ENCODE measurements at places on chromosomes 4 and X.

DNA sequence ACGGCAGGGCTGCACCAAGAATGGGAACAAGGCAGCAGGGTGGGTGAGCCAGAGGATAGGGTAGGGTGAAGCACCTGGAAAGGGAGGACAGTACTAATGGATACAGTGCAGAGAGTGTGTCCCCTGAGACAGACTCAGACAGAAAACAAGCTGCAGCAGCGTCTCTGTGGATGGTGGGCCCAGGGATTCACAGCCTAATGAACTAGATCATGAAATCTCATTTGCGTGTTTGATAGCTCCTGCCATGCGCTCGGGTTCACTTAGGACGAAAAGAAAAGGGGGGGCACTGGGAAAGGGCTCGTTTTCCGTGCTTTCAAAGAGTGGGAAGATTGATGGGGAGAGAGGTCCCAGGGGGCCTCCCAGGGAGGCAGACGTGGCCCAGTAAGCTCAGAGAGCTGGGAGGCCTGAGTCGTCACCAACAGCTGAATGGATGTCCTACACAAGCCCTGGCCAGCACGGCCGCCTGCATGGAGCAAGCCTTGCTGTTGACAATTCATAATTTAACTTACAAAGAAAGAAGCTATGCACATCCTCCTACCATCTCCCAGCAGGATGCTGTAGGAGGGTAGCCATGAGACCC lies 446.9 kb downstream of the BCOR start:
- no peak for DNase-seq
- no peak overlapping the region for H3K27ac ChIP-seq
- H3K4me1 ChIP-seq: no peaks in the 10 kb centered on the region
- H3K27me3 ChIP-seq: no peaks in the 10 kb centered on the region
- H3K36me3 ChIP-seq: no peaks in the 10 kb centered on the region

DNA sequence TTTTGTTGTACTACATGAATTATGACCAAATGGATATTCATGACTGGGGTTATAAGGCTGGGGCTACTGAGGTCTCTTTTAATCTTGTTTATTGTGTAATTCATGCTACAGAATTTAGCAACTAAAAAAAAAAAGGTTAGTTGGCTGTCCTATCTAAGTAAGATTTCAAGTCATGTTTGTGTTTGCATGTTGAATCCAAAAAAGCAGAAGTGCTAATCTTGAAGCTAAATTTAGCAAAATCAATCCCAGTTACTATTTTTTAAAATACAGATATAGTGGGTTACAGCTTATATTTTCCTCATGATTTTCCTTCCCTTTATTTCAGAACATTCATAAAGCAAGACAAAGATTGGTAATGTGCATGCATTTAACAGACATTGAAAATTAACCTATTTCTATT lies 19.4 kb downstream of the MTMR1 start:
- no peaks in the 10 kb centered on the region for H3K27me3 ChIP-seq
- no peaks in the 10 kb centered on the region for H3K36me3 ChIP-seq
- no peaks in the 10 kb centered on the region for H3K4me1 ChIP-seq
- H3K27ac ChIP-seq: no peak overlapping the region

GRCh38 chr4:159150821-159151390 lies 48.0 kb downstream of the RAPGEF2 start:
- no peak for DNase-seq
- H3K4me1 ChIP-seq: no peaks in the 10 kb centered on the region
- H3K27ac ChIP-seq: no peak overlapping the region

DNA sequence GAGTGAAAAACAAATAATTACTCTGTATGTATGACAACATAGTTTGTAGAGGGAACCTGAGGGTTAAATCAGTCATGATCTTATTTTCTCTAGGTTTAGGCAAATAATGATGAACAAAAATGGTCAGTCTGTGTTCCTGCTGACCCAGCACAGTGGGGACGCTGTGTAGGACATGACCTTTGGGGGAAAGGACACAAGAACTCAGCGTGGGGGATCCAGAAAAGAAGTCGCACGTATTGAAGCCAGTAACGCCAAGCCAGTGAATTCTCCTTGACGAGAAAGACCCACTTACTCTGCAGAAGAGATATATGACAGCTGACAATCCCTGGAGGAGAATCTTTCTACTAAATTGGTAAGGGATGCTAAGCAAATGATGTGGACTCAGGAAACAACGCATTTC lies 36.6 kb downstream of the HELT start:
- DNase-seq: no peak
- no peaks in the 10 kb centered on the region for H3K27me3 ChIP-seq
- H3K4me3 ChIP-seq: no peak overlapping the region
- H3K36me3 ChIP-seq: no peaks in the 10 kb centered on the region

DNA sequence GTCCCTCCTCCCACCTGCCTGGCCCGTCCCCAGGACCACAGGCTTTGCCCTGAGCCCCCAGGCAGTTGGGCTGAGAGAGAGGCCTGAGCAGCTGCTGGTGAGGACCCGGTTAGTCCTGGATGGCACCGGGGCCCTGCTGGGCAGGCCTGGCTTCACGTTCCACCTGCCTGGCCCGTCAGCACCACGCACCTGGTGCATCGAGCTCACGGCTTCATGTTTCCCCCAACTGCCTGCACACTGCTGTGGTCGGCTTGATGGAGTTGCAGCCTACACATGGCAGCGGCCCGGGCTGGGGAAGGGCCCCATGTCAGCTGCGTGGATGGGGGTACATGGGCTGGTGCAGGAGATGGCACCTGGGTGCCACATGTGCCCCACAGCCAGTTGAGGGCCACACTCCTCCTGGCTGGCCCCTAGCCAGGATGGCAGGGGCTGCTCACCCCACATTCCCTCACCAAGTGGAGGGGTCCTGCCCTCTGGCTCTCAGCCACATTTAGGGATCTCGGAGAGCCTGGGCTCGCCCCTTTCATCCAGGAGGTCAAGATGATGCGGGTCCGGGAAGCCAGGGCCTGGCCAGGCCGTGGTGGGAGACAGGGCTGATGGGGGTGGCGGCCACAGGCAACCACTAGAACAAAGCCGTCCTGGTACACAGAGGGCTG lies 28.5 kb downstream of the NKX1-1 start:
- no peak overlapping the region for H3K4me3 ChIP-seq
- H3K36me3 ChIP-seq: no peaks in the 10 kb centered on the region
- H3K27ac ChIP-seq: no peak overlapping the region
- H3K4me1 ChIP-seq: no peaks in the 10 kb centered on the region
- no peak for DNase-seq

- no peaks in the 10 kb centered on the region for H3K36me3 ChIP-seq
- no peak overlapping the region for H3K4me3 ChIP-seq
- no peak for DNase-seq
- H3K4me1 ChIP-seq: peaks cover 12% of the 10 kb centered on the region
- no peaks in the 10 kb centered on the region for H3K27me3 ChIP-seq
Observed at GRCh38 chr4:8392591-8393190, 47.8 kb downstream of the ACOX3 start.

- no peak overlapping the region for H3K27ac ChIP-seq
- H3K27me3 ChIP-seq: no peaks in the 10 kb centered on the region
- H3K4me3 ChIP-seq: no peak overlapping the region
- no peak for DNase-seq
- H3K36me3 ChIP-seq: no peaks in the 10 kb centered on the region
Observed at GRCh38 chr4:109592367-109592766, 32.3 kb downstream of the MCUB start.

GRCh38 chr4:177092807-177093206 lies 216.9 kb upstream of the NEIL3 start:
- H3K27ac ChIP-seq: no peak overlapping the region
- H3K27me3 ChIP-seq: no peaks in the 10 kb centered on the region
- H3K4me3 ChIP-seq: no peak overlapping the region
- H3K36me3 ChIP-seq: no peaks in the 10 kb centered on the region
- no peaks in the 10 kb centered on the region for H3K4me1 ChIP-seq

DNA sequence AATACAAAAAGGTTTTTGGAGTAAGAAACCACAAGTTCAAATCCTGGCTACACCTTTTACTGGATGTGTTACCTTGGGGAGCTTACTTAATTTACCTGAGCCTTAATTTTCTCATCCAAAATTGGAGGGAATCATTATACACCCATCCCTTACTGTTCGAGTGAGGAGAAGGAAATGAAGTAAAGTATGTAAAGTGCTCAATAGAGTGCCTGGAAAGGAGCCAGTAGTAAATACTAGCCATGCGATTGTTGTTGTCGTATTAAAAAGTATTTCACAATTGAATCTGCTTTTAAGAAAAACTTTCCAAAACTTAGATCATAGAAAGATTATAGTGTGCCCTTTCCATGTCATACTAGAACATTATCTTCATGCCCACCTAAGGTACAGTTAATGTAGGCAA lies 124.5 kb downstream of the ATXN3L start:
- no peaks in the 10 kb centered on the region for H3K27me3 ChIP-seq
- DNase-seq: no peak
- H3K27ac ChIP-seq: no peak overlapping the region
- H3K36me3 ChIP-seq: no peaks in the 10 kb centered on the region
- no peaks in the 10 kb centered on the region for H3K4me1 ChIP-seq

DNA sequence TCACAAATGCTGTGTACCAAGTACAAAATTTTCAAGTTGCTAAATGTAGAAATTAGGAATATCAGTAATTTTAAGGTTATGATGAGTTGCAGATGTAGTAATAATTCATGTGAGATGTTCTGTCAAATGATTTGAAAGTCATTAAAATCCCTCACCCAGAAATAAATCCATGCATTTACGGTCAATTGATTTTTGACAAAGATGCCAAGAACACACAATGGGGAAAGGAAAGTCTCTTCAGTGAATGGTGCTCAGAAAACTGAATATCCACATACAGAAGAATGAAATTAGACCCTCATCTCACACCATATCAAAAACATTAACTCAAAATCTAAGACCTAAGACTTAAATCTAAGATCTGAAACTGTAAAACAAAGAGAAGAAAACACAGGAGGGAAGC lies 12.9 kb upstream of the BMPR1B start:
- no peaks in the 10 kb centered on the region for H3K27me3 ChIP-seq
- H3K27ac ChIP-seq: no peak overlapping the region
- H3K4me1 ChIP-seq: no peaks in the 10 kb centered on the region
- no peak for DNase-seq
- no peak overlapping the region for H3K4me3 ChIP-seq

GRCh38 chr4:59247032-59247431 lies 1953.1 kb upstream of the ADGRL3 start:
- no peak for DNase-seq
- H3K36me3 ChIP-seq: no peaks in the 10 kb centered on the region
- H3K4me3 ChIP-seq: no peak overlapping the region
- no peaks in the 10 kb centered on the region for H3K4me1 ChIP-seq
- no peaks in the 10 kb centered on the region for H3K27me3 ChIP-seq

- no peak overlapping the region for H3K27ac ChIP-seq
- no peaks in the 10 kb centered on the region for H3K4me1 ChIP-seq
- H3K4me3 ChIP-seq: no peak overlapping the region
- DNase-seq: no peak
Observed at GRCh38 chr4:100880011-100880410, 362.2 kb upstream of the EMCN start.

DNA sequence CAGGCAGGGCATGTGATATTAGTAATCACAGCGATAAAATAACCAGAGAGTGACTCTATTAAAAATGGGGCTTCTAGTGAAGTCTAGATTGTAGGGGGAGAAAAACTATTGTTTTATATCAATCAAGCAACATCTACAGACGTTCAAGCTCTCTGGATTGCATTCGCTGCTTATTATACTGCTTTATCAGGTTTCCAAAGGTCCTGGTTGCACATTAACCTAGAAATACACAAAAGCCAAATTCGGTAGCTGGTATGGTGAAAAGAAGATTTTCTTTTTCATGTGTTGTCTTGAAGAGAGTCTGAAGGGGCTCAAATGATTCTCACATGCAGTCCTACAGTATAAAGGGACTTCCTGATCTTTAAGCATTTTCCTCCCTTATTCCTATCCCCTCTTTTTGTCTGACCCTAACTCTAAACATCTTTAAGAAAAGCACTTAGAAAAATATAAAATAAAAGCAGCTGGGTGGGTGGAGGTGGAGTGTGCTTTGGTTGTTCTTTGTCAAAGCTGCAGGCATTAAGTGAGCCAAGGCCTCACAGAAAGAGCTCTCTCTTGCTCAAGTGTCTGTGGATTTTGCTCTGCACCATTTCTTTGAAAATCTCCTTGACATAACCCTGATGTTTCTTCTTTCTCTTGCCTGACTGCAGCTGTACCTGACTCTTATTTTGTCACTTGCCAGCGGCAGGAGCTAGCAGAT lies 46.1 kb downstream of the MID1IP1 start:
- H3K36me3 ChIP-seq: no peaks in the 10 kb centered on the region
- no peak overlapping the region for H3K4me3 ChIP-seq
- DNase-seq: no peak
- no peaks in the 10 kb centered on the region for H3K27me3 ChIP-seq
- no peaks in the 10 kb centered on the region for H3K4me1 ChIP-seq
